Suppressor macrophage treated with lipopolysaccharide for 4 hours (primary cell): ENCODE measurements at places on chromosomes 2 and 18.
A peak's percentile ranks its signal among the peaks of the same experiment; 100 is the strongest.

DNA sequence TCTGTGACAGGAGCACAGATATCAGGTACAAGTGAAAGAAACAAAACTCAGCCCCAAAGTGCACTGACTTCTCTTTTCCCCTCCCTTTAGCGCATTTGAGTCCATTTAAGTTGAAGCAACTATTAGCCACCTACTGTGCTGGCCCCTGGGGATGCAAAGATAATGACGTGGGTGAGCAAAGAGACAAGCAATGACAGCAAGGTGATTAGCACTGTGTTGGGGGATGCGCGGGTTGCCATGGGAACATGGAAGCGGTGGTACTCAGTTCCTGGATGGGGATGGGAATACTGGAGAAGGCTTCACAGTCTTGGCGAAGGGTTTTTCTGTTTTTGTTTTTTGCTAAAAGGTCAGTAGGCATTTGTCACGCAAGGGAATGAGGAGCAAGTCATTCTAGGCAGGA lies 205.8 kb downstream of the LDLRAD4 start:
- DNase-seq: no peak

GRCh38 chr18:9740071-9740470 lies 32.0 kb downstream of the RAB31 start:
- peak; percentile 79 for DNase-seq

DNA sequence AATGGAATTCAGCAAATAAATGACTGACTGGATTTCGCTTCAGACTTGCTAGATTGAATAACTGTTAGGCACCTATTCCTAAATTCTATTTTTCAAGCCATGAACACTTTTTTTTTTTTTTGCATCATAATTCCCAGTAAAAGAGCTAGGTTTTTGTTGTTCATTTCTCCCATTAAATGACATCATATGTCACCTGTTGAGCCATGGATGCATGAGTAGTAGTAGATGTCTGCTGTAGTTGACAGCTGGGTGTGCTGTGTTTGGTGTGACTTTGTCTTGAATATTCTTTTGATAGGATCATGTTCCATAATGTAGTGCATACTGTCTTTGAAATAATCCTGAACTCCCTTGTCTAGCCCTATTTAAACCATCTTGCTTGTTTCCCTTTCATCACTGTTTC lies 115.2 kb downstream of the RAB3GAP1 start:
- no peak for DNase-seq

DNA sequence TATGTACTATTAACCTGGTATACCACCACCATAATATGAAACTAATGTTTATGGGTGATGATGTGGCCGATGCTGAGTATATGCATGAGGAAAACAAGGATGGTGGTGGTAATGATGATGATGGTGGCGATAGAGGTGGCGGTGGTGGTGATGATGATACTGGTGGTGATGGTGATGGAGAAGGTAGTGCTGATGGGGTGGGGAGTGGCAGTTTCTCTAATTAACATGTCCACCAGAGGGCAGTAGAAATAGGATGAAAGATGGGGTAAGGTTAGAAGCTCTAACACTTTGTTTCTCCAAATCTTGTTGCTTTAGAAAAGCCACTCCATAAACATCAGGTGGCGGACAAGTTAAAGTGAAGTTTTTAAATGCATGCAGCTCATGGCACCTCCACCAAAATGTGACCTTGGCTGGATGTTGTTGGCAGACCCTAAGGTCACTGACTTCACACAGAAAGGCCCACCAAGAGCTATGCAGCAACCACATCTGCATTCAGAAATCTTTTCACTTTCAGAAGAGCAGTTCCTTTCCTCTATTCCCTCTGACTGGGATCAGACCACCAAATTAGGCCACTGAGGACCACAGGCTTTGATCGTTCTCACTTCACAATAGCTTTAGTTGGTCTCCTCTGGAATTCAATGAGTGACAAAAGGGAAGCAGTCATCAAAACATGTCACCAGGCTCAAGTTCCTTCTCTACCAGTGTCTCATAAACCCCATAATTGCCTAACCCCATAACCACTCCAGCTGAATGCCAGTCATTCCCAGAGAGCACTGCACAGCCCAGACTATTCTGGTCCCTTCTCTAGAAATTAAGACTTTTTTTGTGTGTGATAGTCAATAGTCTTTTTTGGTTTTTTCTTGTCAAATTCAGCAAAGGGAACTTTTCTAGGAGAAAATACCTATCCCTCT lies 7.5 kb upstream of the BCL11A start:
- peak; percentile 86 for DNase-seq

DNA sequence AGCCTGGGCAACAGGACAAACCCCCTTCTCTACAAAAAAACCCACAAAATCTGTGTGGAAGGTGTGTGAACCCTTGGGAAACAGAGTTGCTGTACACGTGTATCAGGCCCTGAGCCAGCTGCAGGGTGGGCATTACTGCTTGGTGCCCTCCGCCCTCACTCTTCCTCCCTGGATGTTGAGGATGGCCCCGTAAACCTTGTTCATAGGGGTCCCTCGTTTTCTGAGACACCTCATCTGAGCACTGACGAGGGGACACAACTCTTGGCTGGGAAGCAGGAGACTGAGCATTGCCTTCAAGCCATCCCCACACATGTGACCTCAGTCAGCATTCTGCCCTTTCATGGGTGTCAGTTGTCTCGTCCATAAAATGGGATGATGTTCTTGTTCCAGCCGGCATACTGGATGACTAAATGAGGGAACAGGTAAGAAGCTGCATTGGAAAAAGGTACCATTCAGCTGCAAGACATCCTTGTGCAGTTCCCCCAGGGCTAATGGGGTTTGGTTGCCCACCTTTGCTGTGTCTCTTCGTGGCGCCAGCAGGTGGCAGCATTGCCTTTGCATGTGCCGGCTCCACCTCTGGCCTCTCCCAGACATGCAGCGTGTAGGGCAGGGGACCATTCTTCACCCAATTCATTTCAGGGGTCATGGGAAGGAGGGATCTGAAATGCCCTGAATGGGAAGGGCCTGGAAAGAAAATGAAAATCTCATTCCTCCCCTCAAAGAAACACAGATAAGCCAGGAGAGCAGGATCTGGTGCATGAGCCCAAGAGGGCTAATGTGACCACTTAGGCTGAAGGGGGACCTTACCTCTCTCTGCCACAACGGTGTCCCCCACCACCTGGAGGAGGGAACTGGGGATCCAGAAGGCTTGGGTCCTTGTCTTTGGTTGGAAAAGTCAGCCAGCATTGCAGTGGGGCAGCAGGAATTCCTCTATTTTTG lies 36.4 kb upstream of the HAAO start:
- DNase-seq: peak; percentile 81

GRCh38 chr2:240453461-240454105 lies 18.1 kb downstream of the GPC1 start:
- no peak for DNase-seq

DNA sequence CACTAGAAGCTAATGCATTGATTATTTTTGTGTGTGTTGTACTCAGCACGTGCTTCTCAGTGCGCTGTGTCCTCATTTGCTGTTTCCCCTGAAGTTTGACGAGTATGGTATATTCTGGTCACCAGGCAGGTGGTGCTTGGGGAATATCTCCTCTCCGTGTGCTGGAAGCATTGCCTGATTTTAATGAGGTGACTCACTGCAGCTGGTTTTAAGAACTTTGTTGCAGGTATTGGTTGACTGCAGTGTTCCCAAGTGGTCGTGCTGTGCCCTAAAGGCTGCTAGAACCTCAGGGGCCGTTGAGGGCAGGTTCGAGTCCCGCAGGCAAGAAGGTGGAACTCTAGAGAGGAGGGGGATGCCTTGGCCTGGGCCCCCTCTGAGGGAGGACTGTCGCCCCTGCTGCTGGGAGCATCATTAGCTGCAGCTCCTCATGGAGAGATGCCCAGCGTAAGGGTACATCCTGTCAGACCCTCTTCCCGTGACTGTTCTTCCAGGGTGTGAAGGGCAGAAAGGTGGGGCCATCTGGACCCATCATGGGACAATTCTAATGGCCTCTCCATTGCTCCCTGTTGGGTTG lies 82.6 kb downstream of the AGAP1 start:
- no peak for DNase-seq

DNA sequence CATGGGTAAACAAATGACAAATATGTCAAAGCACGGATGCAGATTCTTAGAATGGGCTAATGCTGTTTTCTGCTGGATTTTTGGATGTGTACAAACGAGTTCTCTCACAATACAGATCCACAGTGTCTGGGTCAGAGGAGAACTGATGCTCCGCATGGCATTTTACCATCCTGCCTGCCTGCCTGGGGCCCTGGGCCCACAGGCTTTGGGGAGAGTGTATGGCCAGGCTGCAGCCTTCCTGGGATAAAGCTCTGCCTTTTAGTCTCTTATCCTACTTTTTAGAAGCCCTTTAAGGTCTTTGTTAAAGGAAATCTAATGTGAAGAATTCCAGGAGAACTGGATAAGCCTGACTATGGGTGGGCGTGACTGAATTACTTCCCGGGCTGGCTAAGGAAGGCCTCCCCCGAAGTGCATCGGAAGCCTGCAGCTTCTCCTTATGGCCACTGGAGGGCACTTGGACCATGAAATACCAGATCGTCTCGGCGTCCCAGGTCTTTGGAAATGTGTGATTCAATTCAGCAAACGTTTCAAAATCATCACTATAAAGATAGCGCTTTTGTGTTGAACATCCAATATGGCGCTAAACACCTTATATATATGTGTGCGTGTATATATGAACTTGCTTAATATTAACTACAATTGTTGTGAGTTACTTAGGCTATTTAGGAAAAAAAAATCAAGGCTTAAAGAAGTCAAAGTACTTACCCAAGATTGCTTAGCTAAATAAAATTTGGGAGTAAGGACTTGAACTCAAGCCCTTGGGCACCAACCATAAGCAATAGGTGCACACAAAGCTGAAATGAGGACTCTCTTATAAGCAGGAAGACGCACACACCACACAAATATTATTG lies 15.2 kb upstream of the DNPEP start:
- DNase-seq: peak; percentile 84

GRCh38 chr2:26580751-26581150 lies 60.4 kb downstream of the CIB4 start:
- no peak for DNase-seq

DNA sequence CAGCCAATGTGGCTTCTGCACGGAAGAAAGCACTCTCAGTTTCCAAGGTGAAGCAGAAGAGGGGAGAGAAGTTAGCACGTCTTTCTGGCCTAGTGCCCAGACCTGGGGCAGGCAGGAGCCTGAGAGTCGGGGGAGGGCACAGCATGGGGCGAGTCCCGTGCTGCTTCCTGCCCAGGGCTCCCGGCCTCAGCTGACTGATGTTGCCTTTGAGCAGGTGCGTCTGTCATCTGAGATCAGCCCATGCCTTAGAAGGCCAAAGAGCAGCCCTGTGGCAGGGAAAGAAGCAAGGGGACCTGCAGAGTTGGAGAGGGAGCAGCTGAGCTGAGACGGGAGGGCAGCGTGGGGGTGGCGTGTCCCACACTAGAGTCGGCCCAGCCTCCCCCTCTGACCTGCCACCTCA lies 3.3 kb downstream of the KCNIP3 start:
- DNase-seq: no peak

DNA sequence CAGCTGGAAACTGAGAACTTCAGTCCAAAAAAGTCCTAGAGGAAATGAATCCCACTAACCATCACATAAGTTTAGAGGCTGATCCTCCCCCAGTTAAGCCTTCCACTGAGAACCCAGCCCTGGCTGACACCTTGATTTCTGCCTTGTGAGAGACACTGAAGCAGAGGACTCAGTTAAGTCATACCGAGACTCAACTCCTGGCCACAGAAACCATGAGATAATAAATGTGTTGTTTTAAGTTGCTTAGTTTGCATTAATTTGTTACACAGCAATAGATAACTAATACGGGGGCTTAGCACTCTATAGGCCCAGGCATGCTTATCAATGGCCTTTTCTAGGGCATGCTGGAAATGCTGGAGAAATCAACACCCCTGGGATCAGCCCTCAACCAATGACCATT lies 3.4 kb upstream of the ADD2 start:
- no peak for DNase-seq

- no peak for DNase-seq
Observed at GRCh38 chr2:147311058-147311430, 533.8 kb upstream of the ACVR2A start.

- DNase-seq: no peak
Observed at GRCh38 chr18:60018618-60019462, 119.0 kb downstream of the PMAIP1 start.

DNA sequence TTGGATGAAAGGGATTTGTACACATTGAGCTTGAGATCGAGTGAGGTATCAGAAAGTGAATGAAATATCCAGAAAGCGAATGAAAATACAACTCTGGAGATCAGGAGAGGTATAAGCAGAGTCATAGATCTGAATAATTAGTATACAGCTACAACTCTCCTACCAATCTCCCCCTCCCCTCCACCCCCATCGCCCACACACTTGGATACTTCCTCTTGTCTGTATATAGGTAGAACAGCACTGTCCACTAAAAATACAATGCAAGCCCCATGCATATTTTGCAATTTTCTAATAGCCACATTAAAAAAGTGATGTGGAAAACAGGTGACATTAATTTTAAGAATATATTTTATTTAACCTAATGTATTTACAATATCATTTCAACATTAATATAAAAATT lies 23.7 kb upstream of the WIPF1 start:
- DNase-seq: no peak

GRCh38 chr2:167729911-167730310 lies 517.5 kb downstream of the STK39 start:
- no peak for DNase-seq

- no peak for DNase-seq
Observed at GRCh38 chr18:59954755-59955156, 55.0 kb downstream of the PMAIP1 start.

DNA sequence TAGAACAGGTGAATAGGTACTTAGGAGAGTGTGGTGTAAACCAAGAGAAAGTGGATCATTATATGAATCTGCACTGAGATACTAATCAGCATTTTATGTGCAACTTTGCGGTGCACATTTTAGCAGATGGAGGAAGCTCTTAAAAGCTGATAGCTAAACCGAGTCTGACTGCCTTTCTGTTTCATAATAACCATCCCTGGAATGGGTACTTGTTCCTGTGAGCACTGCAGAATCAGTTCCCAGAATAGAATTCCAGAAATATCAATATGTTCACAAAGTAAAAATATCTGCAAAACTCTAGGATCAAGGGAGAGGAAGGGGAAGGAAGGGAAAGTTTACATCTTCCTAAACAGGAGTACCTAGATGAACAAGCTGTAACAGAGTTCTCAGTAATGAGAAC lies 432.2 kb upstream of the HNRNPA3 start:
- no peak for DNase-seq

DNA sequence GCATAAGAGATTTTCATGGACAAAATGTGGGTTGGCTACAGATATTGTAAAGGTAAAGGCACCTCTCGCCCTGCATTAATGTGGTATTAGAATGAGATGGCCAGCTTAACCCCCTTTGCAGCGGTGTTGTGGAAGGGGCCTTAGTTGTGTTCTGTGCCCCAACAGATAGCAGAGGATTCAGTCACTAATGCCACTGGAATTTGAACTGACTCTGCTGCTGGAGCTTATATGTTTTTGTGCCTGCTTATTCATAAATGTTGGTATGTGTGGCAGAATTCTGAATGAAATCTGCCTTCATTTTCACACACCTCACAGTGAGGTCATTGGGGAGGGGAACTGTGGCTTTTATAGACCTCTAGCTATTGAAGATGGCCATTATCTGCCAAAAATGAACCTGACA lies 90.7 kb upstream of the ITGA6 start:
- DNase-seq: no peak
